Transverse colon (tissue), 4 donors: ENCODE measurements at places on chromosomes 3 and 15. TPM values are rescaled to one million over a fixed set of nuclear protein-coding genes. Genes with fewer than 3 reads are reported as not detected.

DNA sequence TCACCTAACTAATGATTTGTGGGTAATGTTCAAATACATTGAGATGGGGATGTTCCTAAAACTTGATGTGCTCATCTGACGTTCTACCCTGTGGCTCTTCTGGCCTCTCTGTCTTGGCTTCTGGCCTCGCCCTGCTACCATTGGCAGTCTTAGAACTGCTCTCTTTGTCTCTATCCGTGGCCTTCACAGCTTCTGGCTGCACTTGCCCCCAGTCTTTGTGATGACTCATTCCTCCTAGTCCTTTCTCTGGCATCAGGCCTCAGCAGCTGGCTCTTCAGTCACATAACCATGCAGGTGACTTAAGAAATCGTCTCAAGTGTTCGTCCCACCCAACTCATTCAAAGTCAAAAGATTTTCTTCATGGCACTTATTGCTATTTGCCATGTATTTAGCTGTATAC is 188.1 kb downstream of the BBX start:
- no peak overlapping the region for H3K4me3 ChIP-seq
- no peak for DNase-seq
- H3K27me3 ChIP-seq = no peaks in the 10 kb centered on the region
- no peak overlapping the region for H3K27ac ChIP-seq
- no peaks in the 10 kb centered on the region for H3K4me1 ChIP-seq

GRCh38 chr15:93823971-93824913 is 407.1 kb upstream of the MCTP2 start:
- H3K27ac ChIP-seq = no peak overlapping the region
- no peaks in the 10 kb centered on the region for H3K4me1 ChIP-seq
- DNase-seq = no peak
- H3K27me3 ChIP-seq = no peaks in the 10 kb centered on the region
- H3K4me3 ChIP-seq = no peak overlapping the region
- no peaks in the 10 kb centered on the region for H3K36me3 ChIP-seq

DNA sequence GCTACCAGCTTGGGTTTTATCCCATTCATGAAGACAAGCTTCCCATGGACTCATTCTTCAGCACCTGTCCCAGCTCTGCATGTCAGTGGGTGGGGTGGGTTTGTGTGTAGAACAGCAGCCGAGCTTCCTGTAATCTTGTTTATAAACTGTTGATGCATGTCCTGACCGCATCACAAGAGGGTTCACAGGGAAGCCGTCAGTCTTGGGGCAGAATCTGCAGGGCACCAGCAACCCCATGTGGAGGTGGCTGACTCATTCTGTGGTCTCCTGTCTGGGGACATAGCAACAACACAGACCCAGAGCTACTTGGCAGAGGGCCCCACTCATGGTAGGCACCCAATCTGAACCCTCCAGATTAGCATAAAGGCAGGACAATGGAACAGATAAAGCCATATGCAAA is 35.6 kb downstream of the DAPK2 start:
- H3K27me3 ChIP-seq = no peaks in the 10 kb centered on the region
- H3K36me3 ChIP-seq = no peaks in the 10 kb centered on the region
- H3K4me1 ChIP-seq = peaks cover 58% of the 10 kb centered on the region
- peak; percentile 72 for DNase-seq
- H3K27ac ChIP-seq = peak overlapping the region; percentile 78

DNA sequence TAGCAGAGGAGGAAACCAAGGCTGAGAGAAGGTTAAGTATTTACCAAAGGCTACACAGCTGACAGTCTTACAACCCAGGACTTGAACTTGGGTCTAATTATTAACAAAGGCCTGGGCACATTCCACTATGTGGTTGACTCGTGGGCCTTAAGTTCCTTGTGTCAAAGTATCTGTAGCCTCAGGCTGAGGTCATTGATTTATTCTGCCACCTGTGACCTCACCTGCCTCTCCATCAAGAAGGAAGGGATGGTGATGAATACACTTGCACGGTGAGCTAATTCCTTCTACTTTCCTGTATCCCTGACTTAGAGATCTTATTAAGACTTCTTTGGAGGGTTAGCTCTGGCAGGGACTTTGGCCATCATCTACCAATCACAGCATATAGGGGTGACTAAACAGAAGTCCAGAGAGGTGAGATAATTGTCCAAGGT is 19.9 kb upstream of the LRRC58 start:
- no peaks in the 10 kb centered on the region for H3K27me3 ChIP-seq
- no peaks in the 10 kb centered on the region for H3K36me3 ChIP-seq
- H3K27ac ChIP-seq = no peak overlapping the region
- DNase-seq = no peak
- H3K4me3 ChIP-seq = no peak overlapping the region

GRCh38 chr3:181886676-181887075 is 175.0 kb downstream of the SOX2 start:
- no peaks in the 10 kb centered on the region for H3K36me3 ChIP-seq
- H3K4me1 ChIP-seq = no peaks in the 10 kb centered on the region
- H3K27me3 ChIP-seq = no peaks in the 10 kb centered on the region
- DNase-seq = no peak
- no peak overlapping the region for H3K4me3 ChIP-seq
- no peak overlapping the region for H3K27ac ChIP-seq

DNA sequence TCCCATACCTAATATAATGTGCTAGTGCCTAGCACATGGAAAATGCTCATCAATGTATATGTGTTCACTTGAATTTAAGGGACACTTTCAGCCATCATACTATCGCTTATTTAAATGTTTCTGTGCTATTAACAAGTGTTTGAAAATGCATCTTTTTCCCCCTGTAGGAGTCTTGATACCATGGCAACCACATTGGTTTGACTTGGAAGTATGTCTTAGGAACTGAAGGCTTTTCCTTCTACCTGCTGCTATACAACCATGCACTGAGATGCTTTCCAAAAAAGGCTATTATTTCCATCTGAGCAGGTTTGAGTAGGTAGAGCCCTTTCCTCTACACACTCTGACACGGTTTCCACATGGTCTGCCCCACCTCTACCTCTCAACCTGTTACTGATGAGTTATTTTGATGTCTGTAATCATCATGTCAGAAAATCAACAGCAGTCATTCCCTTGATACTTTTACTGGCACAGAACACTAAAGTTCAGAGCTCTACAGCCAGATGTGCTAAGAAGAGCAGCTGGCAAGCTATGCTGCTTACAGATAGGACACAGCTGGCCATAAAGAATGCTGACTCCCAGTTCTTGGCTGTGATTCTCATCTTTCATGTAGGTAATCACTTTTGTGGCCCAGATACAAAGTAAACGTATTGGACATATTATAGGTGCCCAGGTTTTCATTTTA is 59.3 kb downstream of the RYR3 start:
- no peak overlapping the region for H3K4me3 ChIP-seq
- DNase-seq = no peak
- no peaks in the 10 kb centered on the region for H3K4me1 ChIP-seq
- H3K27ac ChIP-seq = no peak overlapping the region

DNA sequence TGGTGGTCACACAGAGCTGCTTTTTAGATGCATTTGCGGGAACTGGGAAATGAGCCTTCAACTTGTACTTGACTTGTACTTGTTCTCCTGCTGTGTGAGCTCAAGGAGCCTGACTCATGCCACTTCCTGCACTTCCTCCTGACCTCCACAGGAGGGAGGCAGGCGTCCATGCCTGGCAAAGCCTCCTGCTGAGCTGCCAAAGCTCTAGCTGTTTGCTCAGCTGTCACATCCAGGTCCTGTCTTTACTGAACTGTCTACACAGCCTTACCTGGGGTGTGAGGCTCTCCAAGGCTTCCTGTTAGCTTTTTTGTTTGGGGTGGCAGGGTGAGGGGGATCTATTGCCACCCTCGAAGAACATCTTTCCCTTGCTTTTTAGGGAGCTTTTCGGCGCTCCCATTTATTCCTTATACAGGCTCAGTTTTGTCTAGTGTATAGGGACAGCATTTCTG is 6.4 kb downstream of the THPO start:
- no peak overlapping the region for H3K4me3 ChIP-seq
- H3K27me3 ChIP-seq = peaks cover 11% of the 10 kb centered on the region
- H3K36me3 ChIP-seq = no peaks in the 10 kb centered on the region
- H3K27ac ChIP-seq = no peak overlapping the region

GRCh38 chr3:106642161-106642560 is 735.1 kb upstream of the CCDC54 start:
- H3K4me1 ChIP-seq = no peaks in the 10 kb centered on the region
- H3K27ac ChIP-seq = no peak overlapping the region
- DNase-seq = no peak
- H3K4me3 ChIP-seq = no peak overlapping the region
- H3K27me3 ChIP-seq = no peaks in the 10 kb centered on the region

GRCh38 chr15:38843736-38844590 is 279.3 kb upstream of the RASGRP1 start:
- H3K36me3 ChIP-seq = no peaks in the 10 kb centered on the region
- no peak overlapping the region for H3K27ac ChIP-seq
- H3K4me1 ChIP-seq = peaks cover 6% of the 10 kb centered on the region
- H3K27me3 ChIP-seq = no peaks in the 10 kb centered on the region

DNA sequence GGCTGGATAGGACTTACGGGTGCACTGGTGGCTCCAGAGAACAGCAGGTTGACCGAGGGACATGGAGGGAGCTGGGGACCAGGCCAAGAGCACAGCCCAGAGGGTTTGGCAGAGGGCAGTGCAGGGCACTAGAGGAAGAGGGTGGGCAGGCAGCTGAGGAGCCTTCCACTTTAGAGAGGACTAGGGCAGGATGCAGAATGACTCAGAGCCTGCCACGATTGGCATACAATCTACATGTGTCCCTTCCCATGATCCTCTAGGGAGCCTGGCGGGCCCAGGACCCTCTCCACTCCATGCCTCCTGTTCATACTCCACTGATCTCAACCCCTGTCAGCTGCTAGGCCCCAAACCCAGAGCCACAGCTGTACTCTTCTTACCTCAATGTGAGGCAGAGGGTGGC is 14.4 kb upstream of the APEH start:
- H3K4me3 ChIP-seq = no peak overlapping the region
- no peaks in the 10 kb centered on the region for H3K27me3 ChIP-seq
- no peak for DNase-seq

GRCh38 chr3:128112357-128112968 is 11.1 kb downstream of the RUVBL1 start:
- H3K27ac ChIP-seq = no peak overlapping the region
- peaks cover 8% of the 10 kb centered on the region for H3K4me1 ChIP-seq
- H3K36me3 ChIP-seq = peaks cover 6% of the 10 kb centered on the region

DNA sequence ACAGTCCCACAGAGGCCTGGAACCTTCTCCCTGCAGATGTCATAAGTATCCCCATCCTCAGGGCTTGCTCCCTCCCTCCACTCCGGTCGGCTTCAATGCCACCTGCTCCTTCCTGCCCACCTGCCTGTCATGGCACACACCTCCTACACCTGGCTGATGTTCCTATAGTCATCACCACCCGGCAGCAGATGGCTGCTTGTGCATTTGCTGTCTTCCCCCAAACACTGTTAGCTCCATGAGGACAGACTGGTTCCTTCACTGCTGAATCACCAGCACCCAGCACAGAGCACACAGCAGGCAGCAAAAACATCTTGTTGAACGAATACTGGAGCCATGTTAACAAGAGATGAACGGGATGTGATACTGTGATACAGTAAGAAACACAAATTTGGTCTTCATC is 14.8 kb downstream of the TARS3 start:
- no peaks in the 10 kb centered on the region for H3K27me3 ChIP-seq
- H3K36me3 ChIP-seq = peaks cover 27% of the 10 kb centered on the region
- no peak overlapping the region for H3K27ac ChIP-seq
- no peaks in the 10 kb centered on the region for H3K4me1 ChIP-seq

- no peaks in the 10 kb centered on the region for H3K36me3 ChIP-seq
- H3K4me3 ChIP-seq = no peak overlapping the region
- no peak overlapping the region for H3K27ac ChIP-seq
- DNase-seq = no peak
- no peaks in the 10 kb centered on the region for H3K4me1 ChIP-seq
Measured at GRCh38 chr3:28973609-28974008, 307.3 kb upstream of the RBMS3 start.

GRCh38 chr3:79973917-79974595 is 206.3 kb upstream of the ROBO1 start:
- no peak overlapping the region for H3K27ac ChIP-seq
- H3K4me3 ChIP-seq = no peak overlapping the region
- H3K27me3 ChIP-seq = no peaks in the 10 kb centered on the region

DNA sequence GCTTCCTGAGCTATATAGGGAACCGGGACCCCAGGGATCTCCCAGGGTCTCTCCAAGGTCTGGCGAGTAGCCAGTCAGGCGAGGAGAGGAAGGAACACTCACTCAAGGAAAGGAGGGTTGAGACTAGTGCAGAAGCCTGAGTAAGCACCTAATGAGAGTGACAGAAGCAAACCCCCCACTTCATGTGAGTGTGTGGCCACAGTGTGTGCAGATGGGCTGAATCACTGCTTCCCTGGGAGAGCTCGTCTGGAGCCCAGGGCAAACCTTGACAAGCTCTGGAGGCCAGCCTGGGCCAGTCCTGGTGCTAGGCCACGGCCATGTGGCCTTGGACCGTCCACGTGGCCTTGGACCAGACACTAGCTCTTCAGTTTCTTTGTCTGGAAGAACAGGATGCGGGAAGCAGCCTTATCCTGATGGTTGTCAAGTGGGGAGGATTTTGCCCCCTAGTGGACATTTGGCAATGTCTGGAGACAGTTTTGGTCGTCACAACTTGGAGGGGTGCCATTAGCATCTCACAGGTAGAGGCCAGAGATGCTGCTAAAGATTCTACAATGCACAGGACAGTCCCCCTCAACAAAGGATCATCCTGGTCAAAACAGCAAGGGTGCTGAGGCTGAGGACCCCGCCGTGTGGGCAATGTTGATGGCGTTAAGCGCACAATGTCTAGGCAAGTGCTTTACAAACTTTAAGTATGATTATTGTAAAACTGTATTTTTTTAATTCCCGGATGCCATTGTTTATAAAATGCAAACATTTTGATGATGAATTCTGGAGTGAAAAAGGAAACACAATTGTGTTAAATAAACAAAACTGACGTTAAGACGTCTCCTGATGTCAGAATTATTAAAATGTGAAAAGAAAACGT is 34.8 kb upstream of the CTSH start:
- no peak overlapping the region for H3K27ac ChIP-seq
- H3K36me3 ChIP-seq = no peaks in the 10 kb centered on the region
- no peaks in the 10 kb centered on the region for H3K27me3 ChIP-seq
- H3K4me1 ChIP-seq = peaks cover 10% of the 10 kb centered on the region

- no peak for DNase-seq
- no peak overlapping the region for H3K4me3 ChIP-seq
- peaks cover 22% of the 10 kb centered on the region for H3K4me1 ChIP-seq
- peaks cover 5% of the 10 kb centered on the region for H3K27me3 ChIP-seq
Measured at GRCh38 chr3:149581681-149582370, 76.0 kb downstream of the WWTR1 start.

DNA sequence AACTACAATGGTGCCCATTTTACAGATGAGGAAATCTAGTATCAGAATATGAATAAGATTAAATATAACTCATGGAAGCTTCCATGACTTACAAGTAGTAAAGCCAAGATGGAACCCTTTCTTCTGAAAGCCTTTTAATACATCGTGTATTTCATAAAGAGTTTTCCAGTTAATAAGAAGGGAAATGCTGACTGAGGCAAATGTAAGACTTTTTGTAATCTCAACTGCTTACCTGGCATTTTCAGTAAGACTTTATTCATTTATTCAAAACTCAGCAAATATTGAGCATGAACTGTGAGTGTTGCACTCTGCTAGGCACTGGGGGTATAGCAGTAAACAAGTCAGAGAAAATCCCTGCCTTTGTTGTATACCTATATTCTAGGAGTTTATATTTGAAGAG is 256.4 kb upstream of the THRB start:
- DNase-seq = no peak
- no peaks in the 10 kb centered on the region for H3K27me3 ChIP-seq
- H3K27ac ChIP-seq = no peak overlapping the region

- DNase-seq = no peak
- no peaks in the 10 kb centered on the region for H3K36me3 ChIP-seq
- peaks cover 100% of the 10 kb centered on the region for H3K27me3 ChIP-seq
- peak overlapping the region; percentile 82 for H3K27ac ChIP-seq
Measured at GRCh38 chr15:37106490-37107001, 6.2 kb upstream of the MEIS2 start.

MRPL46 gene
- 2.8 TPM for total RNA-seq

IMPG2 gene
- total RNA-seq = not detected

NR2E3 gene
- total RNA-seq = 0.95 TPM

LDHAL6B gene
- not detected for total RNA-seq
